Upper lobe of right lung (tissue), 1 donor: ENCODE measurements at places on chromosomes 1 and 21. TPM values are rescaled to one million over a fixed set of nuclear protein-coding genes. Genes with fewer than 3 reads are reported as not detected.

The RHCE gene
- 0.58 TPM for total RNA-seq

The TMEM269 gene
- not detected for total RNA-seq

DNA sequence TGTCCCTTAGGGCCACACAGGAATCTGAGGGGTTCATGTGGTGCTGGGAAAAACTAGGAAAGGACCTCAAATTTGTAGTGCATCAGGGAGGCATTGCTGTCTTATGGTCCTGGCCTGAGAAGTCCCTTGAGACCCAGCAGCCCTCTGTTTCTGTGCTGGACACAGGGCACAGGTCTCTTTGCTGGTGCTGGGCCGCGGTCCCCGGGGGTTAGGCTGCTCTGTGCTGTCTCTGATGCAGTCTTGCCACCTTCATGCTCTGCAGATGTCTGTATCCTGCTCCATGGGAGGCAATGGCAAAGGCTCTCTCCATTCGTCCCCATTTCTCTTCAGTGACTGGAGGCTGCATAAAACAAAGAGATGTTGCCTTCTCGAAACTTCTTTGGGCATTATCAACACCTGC, 13.0 kb downstream of the EDARADD start:
- DNase-seq: no peak

DNA sequence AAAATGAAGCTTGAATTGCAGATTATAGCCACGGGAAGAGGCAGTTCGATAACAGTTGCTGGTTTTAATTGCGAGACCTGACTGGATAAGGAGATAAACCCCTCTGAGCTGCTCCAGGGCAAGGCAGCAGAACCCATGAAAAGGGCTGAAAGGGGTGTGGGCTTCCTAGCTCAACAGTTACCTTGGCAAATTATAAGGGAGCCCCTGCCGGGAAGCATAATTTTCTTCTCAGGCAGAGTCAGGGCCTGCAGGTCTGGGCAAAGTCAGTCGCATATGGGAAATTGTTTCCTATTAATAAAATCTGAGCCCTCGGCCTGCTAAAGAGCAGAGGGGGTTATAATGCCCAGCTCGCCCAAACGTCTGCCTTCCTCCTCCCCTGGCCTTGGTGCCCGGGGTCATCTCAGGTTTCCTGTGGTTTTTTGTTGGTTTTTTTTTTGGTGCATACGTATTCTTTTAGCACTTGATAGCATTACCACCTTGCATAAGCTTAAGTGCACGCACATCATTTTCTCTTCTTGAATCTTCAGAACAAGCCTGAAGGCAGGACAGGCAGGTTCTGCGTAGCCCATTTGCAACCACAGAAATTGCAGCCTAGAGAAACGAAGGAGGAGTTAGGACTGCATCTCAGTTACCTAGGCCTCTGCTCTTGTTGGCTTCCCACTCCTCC, 33.9 kb upstream of the SELENON start:
- DNase-seq: no peak
